Suprapubic skin (tissue), 4 donors: ENCODE measurements at places on chromosomes 12 and 14.

DNA sequence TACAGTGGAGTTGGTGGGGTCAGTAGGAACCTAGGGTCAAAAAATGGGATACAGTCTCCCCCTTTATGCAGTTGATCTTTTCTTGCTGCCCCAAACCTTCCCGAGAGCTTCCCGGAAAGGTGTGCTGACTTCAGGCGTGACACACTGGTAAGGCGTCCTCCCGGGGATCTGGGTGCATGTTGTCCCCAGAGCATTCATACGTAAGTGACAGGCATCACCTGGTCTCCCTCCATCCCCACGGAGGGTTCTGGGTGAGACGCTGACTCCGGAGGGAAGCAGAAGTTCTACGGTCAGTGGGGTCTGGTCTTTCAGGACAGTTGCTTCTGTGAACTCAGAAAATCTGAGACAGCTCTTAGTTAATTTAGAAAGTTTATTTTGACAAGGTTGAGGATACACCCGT is 159.6 kb upstream of the RTL1 start:
- peak; percentile 25 for DNase-seq
- H3K4me1 ChIP-seq, result no peaks in the 10 kb centered on the region
- H3K27me3 ChIP-seq, result peaks cover 6% of the 10 kb centered on the region
- H3K27ac ChIP-seq, result no peak overlapping the region
- no peak overlapping the region for H3K4me3 ChIP-seq

GRCh38 chr14:99803106-99803775 is 10.0 kb downstream of the EML1 start:
- no peak overlapping the region for H3K4me3 ChIP-seq
- peaks cover 3% of the 10 kb centered on the region for H3K27me3 ChIP-seq
- DNase-seq, result no peak

GRCh38 chr12:103178366-103179080 is 221.0 kb downstream of the ASCL1 start:
- no peaks in the 10 kb centered on the region for H3K27me3 ChIP-seq
- H3K4me3 ChIP-seq, result no peak overlapping the region
- no peaks in the 10 kb centered on the region for H3K4me1 ChIP-seq
- H3K27ac ChIP-seq, result no peak overlapping the region
- DNase-seq, result no peak

DNA sequence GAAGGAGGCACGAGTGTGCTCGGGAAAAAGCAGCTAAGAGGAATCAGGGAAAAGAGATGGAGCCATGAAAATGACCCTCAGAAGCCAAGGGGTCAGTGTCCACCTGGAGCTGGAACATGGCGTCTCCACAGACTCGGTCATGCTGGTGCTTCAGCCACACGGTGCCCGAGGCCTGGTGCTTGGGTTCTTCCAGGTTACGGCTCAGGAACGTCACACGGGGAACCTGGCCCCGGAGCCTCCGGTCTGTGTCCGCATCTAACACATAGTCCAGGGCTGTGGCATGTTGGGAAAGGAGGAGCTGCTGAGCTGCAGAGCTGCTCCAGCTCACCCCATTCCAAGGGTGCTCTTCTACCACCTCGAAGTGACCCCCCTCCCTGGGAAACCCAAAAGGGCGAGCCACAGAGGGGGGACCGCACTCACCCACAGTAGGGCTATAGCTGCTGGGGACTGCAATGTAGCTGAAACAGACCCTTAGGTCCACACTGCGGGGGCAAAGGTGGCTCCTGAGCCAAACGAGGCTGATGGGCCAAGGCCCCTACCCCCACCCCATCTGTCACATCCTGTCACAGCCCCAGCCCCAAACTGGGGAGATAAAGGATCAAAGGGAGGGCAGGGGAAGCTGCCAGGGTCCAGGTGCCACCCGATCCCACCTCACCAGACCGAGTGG is 10.8 kb downstream of the ITGA7 start:
- no peak overlapping the region for H3K27ac ChIP-seq
- no peak overlapping the region for H3K4me3 ChIP-seq
- H3K4me1 ChIP-seq, result no peaks in the 10 kb centered on the region

- peak overlapping the region; percentile 91 for H3K27ac ChIP-seq
- no peak overlapping the region for H3K4me3 ChIP-seq
- H3K4me1 ChIP-seq, result peaks cover 88% of the 10 kb centered on the region
- peaks cover 27% of the 10 kb centered on the region for H3K36me3 ChIP-seq
Observed at GRCh38 chr12:57149245-57149900, 2.0 kb upstream of the LRP1-AS start.

DNA sequence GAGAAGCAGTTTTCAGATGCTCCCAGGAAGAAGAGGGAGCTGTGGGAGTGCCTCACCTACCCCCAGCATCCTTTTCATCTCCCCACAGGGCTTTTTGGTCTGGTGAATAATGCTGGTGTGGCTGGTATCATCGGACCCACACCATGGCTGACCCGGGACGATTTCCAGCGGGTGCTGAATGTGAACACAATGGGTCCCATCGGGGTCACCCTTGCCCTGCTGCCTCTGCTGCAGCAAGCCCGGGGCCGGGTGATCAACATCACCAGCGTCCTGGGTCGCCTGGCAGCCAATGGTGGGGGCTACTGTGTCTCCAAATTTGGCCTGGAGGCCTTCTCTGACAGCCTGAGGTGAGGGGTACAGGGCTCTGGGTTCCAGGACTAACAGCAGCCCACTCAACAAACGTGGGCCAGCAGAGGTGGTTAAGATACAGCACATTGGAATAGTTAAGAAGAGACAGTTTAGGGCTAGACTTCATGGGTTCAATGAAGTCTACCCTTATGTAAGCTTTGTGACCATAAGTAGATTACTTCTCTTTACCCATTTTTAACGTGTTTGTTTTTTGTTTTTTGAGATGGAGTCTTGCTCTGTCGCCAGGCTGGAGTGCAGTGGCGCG is 1.5 kb downstream of the RDH5 start:
- peaks cover 82% of the 10 kb centered on the region for H3K4me1 ChIP-seq
- H3K36me3 ChIP-seq, result peaks cover 34% of the 10 kb centered on the region

GRCh38 chr14:33569821-33570687 is 380.8 kb downstream of the EGLN3 start:
- H3K4me1 ChIP-seq, result peaks cover 14% of the 10 kb centered on the region
- no peak overlapping the region for H3K4me3 ChIP-seq
- no peak overlapping the region for H3K27ac ChIP-seq
- DNase-seq, result no peak
- no peaks in the 10 kb centered on the region for H3K36me3 ChIP-seq

- H3K27me3 ChIP-seq, result no peaks in the 10 kb centered on the region
- no peaks in the 10 kb centered on the region for H3K36me3 ChIP-seq
- no peaks in the 10 kb centered on the region for H3K4me1 ChIP-seq
- DNase-seq, result no peak
- no peak overlapping the region for H3K27ac ChIP-seq
- H3K4me3 ChIP-seq, result no peak overlapping the region
Observed at GRCh38 chr14:65208548-65208947, 106.2 kb upstream of the MAX start.

DNA sequence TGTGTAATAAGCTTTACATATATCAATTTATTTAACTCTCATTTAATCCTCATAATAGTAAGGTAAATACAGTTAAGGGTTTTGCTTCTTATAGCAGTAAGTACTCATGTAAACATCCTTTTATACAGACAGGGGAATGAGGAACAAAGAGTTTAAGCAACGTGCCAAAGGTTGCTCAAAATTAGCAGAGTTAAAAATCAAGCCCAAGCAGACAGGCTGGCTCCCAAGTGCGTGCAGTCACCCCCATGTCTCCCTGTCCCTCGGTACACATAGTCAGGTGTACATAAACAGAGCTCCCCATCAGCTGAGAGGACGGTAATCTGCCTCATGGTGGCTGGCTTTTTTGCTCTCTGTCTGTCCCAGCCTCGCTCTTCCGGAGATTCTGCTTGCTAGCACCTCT is 126.4 kb downstream of the DERA start:
- DNase-seq, result no peak
- H3K36me3 ChIP-seq, result peaks cover 41% of the 10 kb centered on the region
- no peak overlapping the region for H3K27ac ChIP-seq
- no peaks in the 10 kb centered on the region for H3K27me3 ChIP-seq
- H3K4me3 ChIP-seq, result no peak overlapping the region

DNA sequence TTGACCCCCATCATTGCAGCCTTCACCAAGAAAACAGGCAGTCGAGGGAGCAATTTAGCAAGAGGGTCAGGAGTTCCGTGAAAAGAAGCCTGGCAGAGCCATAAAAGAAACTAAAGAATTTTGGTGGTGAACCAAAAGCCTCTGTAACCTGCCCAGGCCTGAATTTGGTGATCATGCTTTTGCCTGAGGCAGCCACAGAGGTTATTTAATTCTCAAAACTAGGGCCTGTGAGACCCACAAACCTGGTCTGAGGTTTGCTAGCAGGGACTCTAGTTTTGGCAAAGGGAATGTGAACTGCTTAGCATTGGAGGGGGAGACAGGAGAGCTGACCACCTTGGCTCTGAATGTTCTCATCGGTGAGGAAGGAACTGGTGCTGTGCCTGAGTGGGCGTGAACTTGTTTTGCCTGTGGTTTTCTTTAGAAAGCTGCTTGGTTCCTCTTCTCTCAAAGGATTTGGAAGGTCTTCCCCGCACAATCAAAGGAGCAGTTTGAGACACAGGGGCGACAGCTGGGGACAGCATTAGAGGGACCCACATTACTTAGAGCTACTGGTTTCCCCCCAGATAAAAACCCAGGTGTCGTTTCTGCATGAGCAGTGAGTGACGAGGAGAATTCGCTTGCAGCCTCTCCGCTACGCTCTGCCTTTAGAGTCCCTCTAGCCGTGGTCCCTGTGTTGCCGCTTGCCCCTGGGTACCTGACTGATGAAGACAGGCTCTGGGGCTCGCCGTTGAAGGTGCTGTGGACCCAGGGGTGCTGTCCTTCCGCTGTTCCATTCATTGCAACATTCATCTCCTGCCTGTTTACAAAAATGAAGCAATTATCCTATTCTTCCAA is 12.6 kb upstream of the WNT5B start:
- peaks cover 32% of the 10 kb centered on the region for H3K4me1 ChIP-seq
- peak overlapping the region; percentile 6 for H3K4me3 ChIP-seq
- no peaks in the 10 kb centered on the region for H3K36me3 ChIP-seq
- DNase-seq, result peak; percentile 60
- H3K27ac ChIP-seq, result peak overlapping the region; percentile 26

GRCh38 chr12:1184402-1184801 is 193.4 kb downstream of the ERC1 start:
- peaks cover 53% of the 10 kb centered on the region for H3K36me3 ChIP-seq
- no peak for DNase-seq
- no peaks in the 10 kb centered on the region for H3K27me3 ChIP-seq
- no peak overlapping the region for H3K4me3 ChIP-seq
- H3K4me1 ChIP-seq, result no peaks in the 10 kb centered on the region

DNA sequence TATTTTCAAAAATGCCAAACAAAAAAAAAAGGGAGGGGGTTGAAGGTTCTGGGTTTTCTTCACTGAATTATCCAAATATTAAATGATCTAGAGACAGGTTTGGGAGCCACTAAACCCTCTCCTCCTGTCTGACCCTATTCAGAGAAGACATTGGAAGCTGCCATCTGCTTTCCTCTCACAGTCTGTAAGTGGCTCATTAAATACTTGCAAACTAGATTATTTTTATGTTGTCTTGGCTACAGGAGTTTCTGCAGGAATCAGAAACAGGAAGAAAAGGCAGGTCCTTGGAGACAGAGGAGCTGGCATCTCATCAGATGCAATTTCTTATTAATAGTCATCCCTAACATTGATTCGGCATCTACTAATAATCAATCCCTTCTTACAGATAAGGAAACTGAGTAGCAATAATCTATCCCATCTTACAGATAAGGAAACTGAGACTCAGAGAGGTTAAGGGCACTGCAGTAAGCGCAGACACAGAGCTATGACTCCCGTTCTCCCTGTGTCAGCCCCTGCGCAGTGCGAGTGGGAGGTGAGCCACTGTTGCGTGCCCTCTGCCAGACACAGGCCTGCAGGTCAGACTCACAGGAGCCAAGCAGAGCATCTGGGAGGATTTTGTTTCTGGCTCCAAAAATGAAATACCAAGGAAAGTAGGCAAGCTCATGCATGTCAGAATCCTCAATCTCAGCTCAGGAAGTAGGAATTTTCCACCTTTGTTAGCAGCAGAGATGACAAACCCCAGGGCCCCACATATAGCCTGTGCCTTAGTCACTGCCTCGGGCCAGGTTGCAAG is 11.0 kb downstream of the BDKRB2 start:
- H3K4me1 ChIP-seq, result peaks cover 9% of the 10 kb centered on the region
- no peaks in the 10 kb centered on the region for H3K36me3 ChIP-seq
- H3K4me3 ChIP-seq, result no peak overlapping the region
- H3K27ac ChIP-seq, result no peak overlapping the region

DNA sequence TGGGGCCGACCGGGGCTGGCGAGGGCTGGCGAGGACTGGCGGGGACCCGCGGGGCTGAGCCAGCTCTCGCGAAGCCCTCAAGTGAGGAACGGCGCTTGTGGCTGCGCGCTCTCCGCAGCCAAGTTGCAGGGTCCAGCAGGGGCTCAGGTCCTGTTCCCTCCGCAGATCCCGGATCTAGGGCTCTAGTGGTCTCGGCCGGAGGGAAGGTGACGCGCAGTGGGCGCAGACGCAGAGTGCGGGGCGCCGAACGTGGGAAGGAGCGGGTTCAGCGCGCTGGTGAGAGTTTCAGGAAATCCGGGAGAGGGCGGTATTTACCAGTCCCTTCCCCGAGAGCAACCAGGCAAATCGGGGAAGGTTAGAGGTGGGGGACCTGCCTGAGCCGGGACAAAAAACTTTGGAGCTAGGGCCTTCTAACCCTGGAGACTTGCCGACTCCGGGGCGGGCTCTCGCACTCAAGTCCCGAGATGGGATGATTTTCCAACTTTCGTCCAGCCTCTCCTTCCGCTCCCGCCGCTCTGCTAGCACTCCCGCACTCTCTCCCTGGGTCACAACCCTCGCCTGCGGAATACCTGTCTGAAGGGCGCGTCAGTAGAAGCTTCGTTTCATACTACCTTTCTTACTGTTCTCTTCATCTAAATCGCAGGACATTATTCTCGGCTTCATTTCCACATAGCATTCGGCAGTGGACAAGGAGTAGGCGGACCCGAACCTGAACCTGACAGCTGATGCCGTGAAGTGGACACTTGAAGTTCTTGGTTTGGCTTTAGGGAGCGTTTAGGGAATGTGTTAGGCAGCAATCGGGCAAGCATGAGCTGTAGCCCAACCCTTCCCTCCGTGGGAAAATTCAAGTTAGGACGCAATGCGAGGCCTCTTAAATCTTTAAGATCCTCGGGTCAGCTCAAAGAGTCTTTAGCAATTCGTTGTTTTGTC is 13.6 kb upstream of the PAX9 start:
- peaks cover 84% of the 10 kb centered on the region for H3K27me3 ChIP-seq
- H3K4me3 ChIP-seq, result peak overlapping the region; percentile 62
- DNase-seq, result no peak
- H3K36me3 ChIP-seq, result no peaks in the 10 kb centered on the region
- H3K4me1 ChIP-seq, result peaks cover 20% of the 10 kb centered on the region
- H3K27ac ChIP-seq, result no peak overlapping the region

GRCh38 chr12:102745971-102746600 is 171.0 kb downstream of the PAH start:
- no peaks in the 10 kb centered on the region for H3K27me3 ChIP-seq
- no peak for DNase-seq
- H3K4me3 ChIP-seq, result no peak overlapping the region
- H3K36me3 ChIP-seq, result no peaks in the 10 kb centered on the region
- no peak overlapping the region for H3K27ac ChIP-seq

GRCh38 chr12:21561158-21561557 is 35.1 kb downstream of the SPX start:
- H3K36me3 ChIP-seq, result no peaks in the 10 kb centered on the region
- no peak overlapping the region for H3K4me3 ChIP-seq
- no peaks in the 10 kb centered on the region for H3K27me3 ChIP-seq
